Substantia nigra (tissue), 51 donors: ENCODE measurements at places on chromosomes 7 and 10.

GRCh38 chr7:36599645-36600313, 124.5 kb downstream of the AOAH start:
- no peak for DNase-seq

DNA sequence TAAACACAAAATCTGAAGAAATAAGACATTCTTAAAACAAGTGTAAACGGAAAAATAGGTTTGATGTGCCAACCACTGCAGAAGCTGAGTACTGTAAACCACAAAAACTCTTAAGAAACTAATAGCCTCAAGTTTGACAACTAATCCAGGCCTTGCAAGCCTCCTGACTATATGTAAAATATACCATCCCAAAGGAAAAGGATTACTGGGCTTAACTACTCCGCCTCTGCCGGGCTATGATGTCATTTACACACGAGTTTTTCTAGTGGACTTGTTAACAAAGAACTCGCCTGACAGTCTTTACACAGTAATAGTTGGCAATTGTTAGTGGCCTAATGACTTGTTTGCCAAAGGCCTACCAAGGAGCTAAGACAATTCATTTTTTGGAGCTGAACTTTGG, 2.1 kb downstream of the KIF5B start:
- DNase-seq, result peak; percentile 28

GRCh38 chr10:61793760-61794703, 107.5 kb upstream of the ARID5B start:
- no peak for DNase-seq

GRCh38 chr10:125160856-125161706, 718 bp upstream of the CTBP2 start:
- peak; percentile 76 for DNase-seq

DNA sequence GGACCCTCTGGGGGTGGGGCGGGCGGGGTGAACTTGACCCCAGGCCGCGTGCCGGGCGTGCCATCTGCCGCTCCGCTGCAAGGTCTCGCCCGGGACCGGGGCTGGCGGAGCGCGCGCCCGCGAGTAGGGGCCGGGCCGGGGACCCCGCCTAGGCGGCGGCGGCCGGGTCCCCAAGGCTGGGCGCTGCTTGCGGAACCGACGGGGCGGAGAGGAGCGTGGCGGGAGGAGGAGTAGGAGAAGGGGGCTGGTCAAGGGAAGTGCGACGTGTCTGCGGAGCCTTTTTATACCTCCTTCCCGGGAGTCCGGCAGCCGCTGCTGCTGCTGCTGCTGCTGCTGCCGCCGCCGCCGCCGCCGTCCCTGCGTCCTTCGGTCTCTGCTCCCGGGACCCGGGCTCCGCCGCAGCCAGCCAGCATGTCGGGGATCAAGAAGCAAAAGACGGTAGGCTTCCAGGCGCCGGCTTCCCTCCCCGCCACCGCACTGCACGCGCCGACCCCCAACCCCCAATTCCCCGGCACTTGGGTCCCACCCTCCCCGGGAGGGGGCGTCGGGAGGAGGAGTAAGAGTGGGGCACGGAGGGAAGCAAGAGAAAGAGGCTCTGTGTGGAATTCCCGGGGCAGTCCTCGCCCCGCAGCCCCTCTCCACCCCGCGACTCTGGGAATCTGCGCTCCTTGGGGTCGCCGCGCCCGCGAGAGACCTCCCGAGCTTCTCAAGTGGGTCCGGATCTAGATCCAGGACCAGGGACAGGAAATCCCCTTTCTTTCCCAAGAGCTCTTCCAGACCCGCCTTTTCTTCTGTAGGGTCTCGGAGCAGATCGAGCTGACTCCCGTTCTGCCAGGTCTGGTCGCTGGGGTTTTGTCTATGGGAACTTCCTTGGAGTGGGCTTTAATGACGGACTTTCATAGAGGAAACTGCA, at the start of gene PAPSS2:
TSS of gene PAPSS2 (plus strand) at position 308 of the 913 bp plus-strand sequence. CDS start at position 412, 104 bp downstream.
- no peak for DNase-seq

GRCh38 chr10:120538091-120538490, 81.1 kb downstream of the PLPP4 start:
- no peak for DNase-seq

- no peak for DNase-seq
These were observed 24.7 kb downstream of the EXOC6 start for GRCh38 chr10:92873029-92873428.

DNA sequence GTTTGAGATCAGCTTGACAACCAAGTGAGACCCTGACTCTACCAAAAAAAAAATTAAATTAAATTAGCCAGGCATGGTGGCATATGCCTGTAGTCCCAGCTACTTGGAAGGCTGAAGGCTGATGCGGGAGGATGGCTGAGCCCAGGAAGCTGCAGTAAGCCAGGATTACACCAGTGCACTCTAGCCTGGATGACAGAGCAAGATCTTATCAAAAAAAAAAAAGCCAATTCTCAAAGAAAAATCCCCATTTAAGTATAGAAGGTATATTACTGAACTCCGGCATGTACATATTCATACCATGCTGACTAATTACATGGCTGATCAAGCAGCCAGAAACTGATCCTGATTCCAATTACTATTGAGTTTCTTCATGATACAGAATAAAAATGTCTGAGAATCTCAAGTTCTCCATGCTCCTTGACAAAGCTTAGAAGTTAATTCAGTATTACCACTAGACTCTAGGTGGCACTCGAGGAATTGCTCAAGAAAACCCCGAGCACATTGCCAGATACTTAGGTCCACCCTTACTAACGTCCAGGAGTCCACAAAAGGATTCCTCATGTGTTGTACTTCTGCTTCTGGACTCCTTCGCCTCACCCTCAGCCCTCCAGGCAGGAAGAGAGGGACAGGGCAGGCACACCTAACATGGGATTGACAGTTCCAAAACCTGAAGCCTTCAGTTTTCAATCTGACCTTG, 148.9 kb downstream of the PARD3 start:
- DNase-seq, result no peak

- no peak for DNase-seq
These were observed 304.3 kb downstream of the THSD7A start for GRCh38 chr7:11527707-11528106.

DNA sequence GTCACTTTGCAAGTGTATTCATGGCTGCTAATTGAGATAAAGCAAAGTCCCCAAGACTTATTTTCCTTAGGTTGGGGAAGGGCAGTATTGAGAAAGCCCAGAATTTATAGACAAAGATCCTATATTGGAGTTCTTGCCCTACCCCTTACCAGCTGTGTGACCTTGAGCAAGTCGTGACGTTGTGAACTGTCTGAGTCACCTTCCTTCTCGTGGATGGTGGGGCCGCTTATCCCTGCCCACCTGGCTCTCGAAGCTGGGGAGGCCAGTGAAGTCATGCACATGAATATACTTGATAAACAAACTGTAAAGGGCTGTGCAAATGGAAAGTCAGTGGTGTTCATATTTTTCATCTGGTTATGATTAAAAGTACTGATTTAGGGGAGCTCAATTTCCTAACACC, 127.4 kb downstream of the TACC2 start:
- DNase-seq, result no peak

DNA sequence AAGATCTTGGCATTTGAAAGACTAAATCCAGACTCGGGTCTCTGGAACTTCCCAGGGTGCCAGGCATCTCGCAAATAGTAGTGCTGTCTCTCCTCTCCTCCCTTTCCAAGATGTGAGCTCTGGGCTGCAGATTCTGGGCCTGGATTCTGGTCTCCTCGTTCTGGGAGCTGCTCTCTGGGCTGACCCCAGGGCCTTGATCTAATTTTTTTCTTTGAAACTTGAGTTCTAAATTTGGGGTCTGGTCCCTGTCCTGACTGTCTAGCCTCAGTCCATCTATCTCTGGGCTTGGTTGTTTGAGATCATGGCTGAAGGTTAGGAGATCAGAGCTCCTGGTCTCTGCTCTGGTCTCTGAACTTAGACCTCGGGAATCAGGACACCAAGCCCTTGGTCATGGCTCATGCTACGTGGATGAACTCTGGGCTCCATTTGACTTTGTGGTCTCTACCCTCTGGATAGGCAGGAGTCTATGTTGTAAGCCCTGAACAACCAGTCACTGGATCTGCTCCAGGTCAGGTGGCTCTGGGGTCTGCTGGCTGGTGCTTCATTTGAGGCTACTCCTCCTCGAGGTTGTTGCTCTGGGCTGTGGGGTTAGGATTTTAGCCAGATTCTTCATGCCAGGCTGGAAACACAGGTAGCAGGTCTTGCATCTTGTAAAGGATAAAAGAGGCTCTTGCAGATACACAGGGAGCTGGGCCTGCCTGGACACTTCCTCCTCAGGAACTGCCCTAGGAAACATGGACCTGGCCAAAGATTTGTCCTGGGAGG, 8.0 kb upstream of the MBL2 start:
- DNase-seq, result no peak

GRCh38 chr7:48537561-48537960, 366.3 kb downstream of the ABCA13 start:
- no peak for DNase-seq

GRCh38 chr10:91208642-91209041, 11.8 kb upstream of the PCGF5 start:
- no peak for DNase-seq

GRCh38 chr7:46396481-46396880, 475.4 kb upstream of the IGFBP3 start:
- no peak for DNase-seq

GRCh38 chr10:6140141-6140841, 51.5 kb downstream of the RBM17 start:
- DNase-seq, result no peak

DNA sequence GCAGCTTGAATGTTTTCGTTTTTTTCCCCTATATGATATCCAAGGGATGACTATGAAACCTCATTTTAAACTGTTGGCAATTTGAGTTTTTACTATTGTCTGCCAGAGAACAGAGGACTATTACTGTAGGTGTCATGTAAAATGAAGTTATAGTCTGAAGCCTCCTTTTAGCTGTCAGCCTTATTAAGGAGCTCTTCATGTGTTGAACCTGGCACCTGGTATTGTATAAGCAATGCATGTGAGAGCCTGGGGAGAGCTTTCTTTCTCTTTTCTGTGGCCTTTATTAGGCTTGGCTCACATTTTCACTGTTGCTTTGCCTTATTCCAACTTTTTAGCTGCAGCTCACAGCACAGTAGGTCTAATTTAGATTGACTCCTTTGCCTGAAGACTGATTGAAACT, 119.1 kb upstream of the FOXP2 start:
- DNase-seq, result no peak

DNA sequence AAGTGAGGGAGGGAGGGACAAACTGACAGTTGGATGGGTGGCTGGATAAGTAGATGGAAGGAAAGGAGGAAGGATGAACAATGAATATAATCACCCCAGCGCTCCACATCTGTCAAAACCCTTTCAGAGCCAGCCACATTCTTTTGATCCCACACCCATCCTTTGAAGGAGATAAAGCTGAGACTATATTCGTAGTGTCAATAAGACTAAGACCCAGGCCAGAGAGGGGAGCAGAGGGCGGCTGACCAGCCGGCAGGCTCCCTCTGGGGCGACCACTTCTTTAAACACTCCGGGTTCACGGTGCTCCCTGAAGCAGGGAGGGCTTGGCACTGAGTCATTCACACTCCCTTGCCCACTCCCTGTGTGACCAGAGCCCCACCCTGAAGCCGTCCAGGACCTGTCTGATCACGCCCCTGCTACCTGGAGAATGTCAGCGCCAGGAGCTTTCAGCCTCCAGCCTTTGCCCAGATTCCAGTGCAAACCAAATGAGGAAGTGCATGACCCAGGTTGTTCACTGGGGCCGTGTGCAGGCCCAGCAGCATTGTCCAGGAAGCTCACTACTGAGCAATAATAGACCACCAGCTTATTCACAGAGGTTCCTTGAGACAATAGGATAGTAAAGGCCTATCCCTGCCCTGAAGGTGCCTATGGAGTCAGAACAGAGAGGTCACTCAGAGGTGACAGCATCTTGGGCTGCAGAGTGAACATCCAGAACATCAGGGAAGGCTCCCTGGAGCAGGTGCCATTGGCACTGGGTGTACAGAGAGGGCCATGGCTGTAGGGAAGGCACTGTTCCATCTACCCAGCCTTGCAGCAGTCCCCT, 34.4 kb downstream of the UNC5B start:
- DNase-seq, result no peak

DNA sequence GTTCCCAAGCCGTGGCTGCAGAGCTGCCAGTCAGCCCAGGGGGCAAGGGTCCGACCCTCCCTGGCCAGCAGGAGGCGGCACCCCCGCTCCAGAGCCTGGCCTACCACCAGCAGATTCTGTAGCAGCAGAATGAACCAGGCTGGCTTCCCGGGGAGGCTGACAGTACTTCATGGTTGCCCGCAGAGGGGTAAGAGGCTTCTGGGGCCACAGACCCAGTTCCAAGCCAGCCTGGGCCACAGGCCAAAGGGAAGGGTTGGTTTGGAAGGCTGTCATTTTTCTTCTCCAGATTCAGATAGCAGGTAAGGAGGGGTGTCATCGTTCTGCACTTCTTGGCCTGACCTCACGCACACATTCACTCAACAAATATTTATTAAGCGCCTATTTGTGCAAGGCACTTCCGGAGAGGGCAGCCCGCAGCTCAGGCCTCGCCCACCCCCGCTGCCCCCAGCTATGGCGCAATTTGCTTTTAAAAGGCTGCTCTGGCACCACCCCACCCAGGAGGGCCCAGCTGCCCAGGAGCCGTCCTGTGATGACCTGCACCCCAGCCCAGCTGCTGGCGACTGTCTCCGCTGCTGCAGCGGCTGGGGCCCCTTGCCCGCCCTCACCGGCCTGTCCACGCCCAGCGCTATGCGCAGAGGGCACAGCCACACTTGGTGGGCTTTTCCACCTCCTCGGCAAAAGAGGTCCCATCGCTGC, 168.5 kb downstream of the LCOR start:
- DNase-seq, result no peak

DNA sequence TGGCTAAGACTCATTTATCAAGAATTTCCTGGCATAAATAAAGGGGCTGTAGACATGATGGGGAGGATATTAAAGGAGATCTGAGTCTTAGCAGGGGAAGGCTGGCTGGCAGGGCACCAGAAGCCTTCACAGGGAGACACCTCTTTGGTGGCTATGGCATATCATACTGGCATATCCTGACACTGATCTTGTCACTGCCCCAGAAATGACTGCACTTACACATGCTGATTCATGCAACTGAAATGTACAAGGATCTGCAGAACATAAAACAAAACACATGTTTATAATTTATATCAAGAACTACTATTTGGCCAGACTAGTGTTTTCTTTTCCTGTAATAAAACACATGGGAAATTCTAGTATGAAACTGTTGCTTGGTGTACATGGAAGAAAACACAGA, 5.5 kb upstream of the LIPN start:
- DNase-seq, result no peak

- no peak for DNase-seq
These were observed 46.0 kb upstream of the OPTN start for GRCh38 chr10:13053794-13054462.
